Stimulated activated CD4-positive, alpha-beta T cell treated with anti-CD3 and anti-CD28 coated beads, Interleukin-12 subunit alpha, Interleukin-12 subunit beta, amount 100 ng/mL, for 24 hours (primary cell): ENCODE measurements at places on chromosomes 11 and 22.

- DNase-seq: no peak
Observed at GRCh38 chr11:113504586-113504985, 29.4 kb upstream of the DRD2 start.

GRCh38 chr22:35766654-35767580 lies 49.2 kb downstream of the APOL5 start:
- no peak for DNase-seq

DNA sequence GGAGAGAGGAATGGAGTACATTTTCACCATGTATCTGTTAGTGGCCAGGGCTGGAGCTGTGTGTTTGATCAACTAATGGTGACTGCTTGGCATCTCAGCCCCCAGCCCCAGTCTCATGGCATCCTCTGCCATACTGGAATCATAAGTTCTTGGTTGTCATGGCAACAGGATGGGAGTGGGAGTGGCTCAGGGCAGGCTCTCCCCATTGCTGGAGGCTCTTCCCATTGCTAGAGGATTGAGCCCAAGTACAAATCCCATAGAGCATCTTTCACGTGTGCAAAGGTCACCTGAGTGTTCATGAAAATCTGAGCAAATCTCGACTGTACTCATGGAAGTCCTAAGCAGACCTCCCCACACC lies 14.9 kb downstream of the DNAJB13 start:
- no peak for DNase-seq

DNA sequence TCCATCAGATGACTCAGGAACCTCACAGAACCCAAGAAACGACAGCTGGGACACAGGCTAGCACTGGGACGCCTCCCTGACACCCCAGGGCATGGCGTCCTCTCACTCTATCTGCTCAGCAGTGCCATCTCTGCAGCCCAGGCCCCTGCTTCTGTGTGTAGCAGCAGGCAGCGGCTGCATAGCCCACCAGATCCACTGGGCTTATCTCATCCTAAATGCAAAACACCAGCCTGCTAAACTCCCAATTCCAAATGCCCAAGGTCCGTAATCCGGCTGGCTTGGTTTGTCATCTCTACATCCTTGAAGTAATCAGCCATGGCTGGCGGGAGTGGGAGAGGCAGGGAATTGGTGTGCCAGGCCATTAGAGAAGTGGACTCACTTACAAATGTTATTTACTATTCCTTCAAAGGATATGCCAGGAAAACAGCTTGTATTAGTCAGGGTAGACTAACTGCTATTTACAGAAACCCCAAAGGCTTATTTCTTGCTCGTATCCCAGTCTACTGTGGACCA lies 30.7 kb downstream of the SPATA19 start:
- DNase-seq: no peak

GRCh38 chr11:66363187-66363601 lies 8.4 kb downstream of the SLC29A2 start:
- DNase-seq: no peak

DNA sequence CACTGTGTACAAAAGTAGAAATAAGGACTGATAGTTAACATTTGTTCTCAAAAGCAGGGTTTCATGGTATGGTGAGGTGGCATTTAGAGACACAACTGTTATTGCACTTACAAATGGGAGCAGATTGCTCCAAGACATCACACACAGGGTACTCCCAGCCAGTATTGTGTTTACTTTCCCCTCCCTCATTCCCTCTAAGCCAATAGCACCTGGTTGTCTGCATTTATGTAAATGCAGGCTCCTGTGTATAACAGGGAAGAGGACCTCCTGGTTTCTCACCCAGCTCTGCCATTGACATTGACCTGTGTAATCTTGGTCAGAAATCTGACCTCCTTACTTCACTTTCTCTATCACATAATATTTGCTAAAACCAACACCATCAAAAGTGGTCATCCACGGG lies 154.4 kb downstream of the NAV2 start:
- no peak for DNase-seq

DNA sequence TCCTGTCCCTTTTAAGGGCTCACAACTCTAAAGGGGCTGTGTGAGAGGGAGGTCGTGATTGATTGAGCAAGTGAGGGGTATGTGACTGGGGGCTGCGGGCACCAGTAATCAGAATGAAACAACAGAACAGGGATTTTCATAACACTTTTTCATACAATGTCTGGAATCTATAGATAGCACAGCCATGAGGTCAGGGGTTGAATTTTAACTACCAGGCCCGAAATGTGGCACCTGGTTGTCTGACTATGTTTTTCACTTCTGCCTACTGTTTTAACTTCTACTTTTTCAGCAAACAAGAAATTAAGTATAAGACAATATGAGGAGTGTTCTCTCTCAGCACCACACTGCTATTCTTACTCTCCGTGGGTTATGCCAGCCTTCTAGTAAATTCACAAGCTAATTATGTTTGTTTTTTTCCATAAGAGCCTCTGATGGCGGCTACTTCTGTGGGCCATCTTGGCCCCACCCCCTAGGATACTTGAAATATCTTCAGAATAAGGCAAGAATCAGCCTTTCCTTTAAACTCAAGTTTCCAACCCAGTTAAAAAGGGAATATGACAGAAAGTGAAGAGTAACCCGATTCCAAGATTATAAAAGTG lies 552.8 kb upstream of the CHORDC1 start:
- no peak for DNase-seq

- no peak for DNase-seq
Observed at GRCh38 chr11:114166897-114167323, 107.4 kb downstream of the ZBTB16 start.

DNA sequence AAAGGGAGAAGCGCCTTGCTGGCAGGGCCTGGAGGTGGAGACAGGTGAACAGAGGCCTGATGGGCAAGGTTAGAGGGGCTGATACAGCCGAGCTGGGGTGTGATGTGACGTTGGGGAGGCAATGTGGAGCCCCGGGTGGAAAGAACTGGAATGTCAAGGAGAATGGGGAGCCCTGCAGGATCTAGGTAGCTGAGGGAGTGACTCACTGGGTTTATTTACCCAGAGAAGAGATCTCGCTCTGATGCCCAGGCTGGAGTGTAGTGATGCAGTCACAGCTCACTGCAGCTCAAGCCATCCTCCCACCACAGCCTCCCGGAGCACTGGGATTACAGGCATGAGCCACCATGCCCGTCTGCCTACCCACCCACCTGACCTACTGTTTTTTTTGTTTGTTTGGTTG lies 1.9 kb upstream of the CYB5R3 start:
- no peak for DNase-seq

DNA sequence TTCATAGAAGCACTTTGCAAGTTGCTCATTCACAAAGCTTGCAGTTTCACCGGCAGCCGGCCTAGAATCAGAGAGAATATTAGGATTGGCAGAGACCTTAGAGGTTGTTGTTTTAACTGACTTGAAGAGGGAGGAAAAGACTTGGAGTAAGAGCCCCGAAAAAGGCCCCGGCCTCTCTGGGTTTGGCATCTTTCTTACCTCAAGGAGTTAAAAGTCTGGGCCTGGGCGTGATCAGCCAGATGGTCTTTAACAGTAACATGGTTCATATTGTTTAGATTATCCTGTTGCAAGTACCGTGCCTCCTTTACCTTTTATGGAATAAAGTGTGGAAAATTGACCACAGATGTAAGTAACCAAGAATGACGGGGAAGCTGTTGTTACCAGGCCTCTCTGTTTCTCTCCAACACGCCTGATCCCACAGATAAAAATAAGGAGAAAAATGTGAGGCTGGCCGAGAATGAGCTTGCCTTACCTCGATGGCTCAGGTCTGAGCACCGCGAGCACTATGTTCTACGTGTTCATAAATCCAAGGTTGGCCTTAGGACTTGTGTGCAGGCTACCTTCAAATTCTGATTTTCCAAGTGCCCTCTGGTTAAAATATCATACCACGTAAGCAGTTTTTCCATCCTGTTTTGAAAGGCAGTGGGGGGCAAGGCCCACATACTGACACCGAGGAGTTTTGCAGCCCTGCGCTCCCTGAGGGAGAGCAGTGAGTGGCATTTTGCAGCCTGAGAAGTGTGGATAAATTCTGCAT lies 56.4 kb downstream of the PARVA start:
- no peak for DNase-seq

GRCh38 chr11:72792437-72793021 lies 1.3 kb downstream of the STARD10 start:
- no peak for DNase-seq

GRCh38 chr11:74570266-74571061 lies 21.9 kb upstream of the POLD3 start:
- no peak for DNase-seq
